ENCODE measurements at places on chromosomes 5 and 9.

GRCh38 chr5:161399996-161400562, 146.4 kb downstream of the GABRB2 start:
- no peak for DNase-seq

GRCh38 chr9:12554636-12555035, 138.5 kb upstream of the TYRP1 start:
- DNase-seq, result no peak

- DNase-seq, result no peak
Measured at GRCh38 chr5:154743812-154744211, 11.4 kb upstream of the LARP1 start.

GRCh38 chr5:14202462-14202861, 59.3 kb downstream of the TRIO start:
- no peak for DNase-seq

- no peak for DNase-seq
Measured at GRCh38 chr9:114070188-114071103, 7.7 kb downstream of the AMBP start.

DNA sequence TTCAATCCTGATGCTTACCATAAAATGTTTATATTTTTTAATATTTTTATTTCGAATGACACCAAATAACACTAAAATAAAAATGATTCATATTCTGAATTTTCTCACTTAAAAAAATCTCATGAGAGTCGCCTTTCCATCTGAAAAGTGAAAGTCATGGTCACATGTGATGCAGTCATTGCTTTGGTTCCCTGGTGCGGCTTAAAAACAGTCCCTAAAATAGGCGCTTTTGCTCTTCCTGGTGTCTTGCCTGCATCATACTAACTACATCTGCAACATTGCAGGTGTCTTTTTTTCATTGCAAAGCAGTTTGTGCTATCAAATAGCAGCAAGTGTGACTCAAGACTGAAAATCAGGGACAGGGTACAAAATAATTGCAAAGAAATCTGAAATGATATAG, 185.2 kb upstream of the NREP start:
- no peak for DNase-seq
